ENCODE measurements at places on chromosomes 6 and 20. TPM values are rescaled to one million over a fixed set of nuclear protein-coding genes. Genes with fewer than 3 reads are reported as not detected.

Gene RBPJL
- not detected for total RNA-seq

Gene PNLDC1
- 0.30 TPM for total RNA-seq

Gene SAPCD1
- total RNA-seq: 7.6 TPM

Gene HLA-DMA
- 9.9 TPM for total RNA-seq

Gene TCF21
- not detected for total RNA-seq

Gene LKAAEAR1
- total RNA-seq: 0.42 TPM
